Stimulated activated naive CD4-positive, alpha-beta T cell treated with Interleukin-2 at 50 U/mL for 16 hours (primary cell): ENCODE measurements at places on chromosomes 1 and 21.
A peak's percentile ranks its signal among the peaks of the same experiment; 100 is the strongest.

GRCh38 chr1:55867304-55867843 lies 652.2 kb upstream of the USP24 start:
- DNase-seq, result no peak

GRCh38 chr21:41363370-41364270 lies 1.8 kb downstream of the MX2 start:
- DNase-seq, result no peak

GRCh38 chr1:211267204-211267857 lies 8.2 kb downstream of the RCOR3 start:
- DNase-seq, result no peak

DNA sequence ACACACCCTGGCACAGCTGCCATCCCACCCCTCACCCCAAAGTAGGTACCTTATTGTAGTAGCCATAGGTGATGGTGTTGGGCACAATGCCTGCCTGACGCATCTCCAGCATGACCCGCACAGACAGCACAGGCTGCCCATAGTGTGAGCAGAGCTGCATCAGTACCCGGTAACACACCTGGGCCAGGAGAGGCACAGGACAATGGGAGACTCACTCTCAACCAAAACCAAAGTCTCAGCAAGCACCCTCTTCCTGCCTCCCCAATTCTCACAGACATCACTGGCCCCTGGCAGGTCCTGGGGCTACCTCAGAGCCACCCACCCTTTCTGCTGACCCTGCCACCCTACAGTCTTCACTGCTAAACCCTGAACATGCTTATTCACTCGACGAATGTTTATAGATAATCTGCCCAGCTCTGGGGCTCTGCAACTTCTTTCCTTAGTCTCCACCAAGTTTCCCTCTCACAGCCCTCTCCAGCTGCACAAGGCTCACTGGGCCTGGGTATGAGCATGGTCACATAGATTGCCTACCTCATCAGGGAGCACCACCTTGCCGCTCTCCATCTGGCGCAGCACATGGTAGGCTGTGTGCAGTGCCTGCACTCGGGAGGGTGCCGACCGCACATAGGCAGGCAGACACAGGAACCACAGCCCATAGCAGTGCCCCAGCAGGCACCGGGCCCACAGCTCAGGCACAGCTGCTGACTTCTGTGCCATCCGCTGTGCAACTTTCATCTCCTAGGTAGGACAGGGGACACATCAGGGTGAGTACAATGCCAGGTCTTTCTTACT lies 10.3 kb downstream of the DENND4B start:
- no peak for DNase-seq

GRCh38 chr1:53507116-53507820 lies 48.1 kb downstream of the DMRTB1 start:
- DNase-seq, result no peak

DNA sequence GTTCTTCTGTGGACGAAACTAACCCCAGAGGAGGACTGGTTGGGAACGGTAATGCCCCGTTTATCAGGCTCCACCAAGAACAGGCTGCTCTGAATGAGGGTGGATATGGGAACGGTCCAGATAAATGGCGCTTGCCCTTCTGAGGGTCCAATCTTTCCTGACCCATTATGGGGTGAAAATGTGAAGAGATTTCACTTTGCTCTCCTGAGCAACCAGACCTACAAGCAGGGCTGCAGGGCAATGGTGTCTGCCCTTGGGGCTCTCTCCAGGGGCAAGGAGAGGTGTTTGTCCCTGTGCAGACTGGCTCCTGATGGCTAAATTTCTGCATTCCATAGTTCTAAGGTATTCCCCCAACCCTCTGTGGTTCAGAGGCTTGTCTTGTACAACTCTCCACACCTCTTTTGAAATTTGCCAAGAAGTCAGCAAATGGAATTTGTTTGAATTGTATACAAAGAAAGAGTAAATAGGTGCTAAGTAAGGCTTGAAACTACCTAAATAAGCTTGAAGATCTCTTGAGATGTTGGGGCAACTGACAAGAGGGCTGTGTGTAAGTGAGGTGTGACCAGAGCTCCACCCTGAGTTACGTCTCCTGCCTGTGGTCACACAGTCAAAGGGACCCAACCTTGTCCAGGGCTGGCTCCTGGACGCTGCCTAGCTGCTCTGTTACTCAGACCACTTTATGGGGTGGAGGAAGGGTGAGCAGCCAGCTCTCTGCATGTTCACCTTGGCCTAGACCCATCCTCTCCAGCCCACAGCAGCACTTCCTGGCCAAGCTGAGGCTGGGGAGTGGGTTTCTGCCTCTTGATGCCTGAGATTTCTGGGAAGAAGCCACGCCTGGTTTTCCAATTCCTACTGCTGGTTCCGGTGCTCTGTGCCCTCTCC lies 24.8 kb downstream of the SLC2A1 start:
- DNase-seq, result no peak

DNA sequence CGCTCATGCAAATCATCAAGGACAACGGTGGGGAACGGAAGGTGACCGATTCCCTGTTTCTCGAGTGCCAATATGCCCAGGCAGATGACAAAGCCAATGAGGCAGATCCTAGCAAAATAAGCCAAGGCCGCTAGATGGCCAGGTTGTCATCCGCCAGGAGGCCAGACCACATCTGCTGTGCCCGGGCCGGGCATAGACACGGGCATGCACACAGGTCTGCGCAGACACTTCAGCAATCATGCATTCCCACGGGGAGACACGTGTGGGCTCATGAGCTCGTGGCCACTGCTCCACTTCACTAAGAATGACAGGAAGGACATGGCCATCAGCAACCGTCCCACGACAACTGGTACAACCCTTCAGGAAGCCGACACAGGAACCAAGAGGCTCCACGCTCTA lies 23.4 kb downstream of the WDR4 start:
- no peak for DNase-seq

- DNase-seq, result no peak
Measured at GRCh38 chr1:1609822-1610485, 5.3 kb upstream of the MIB2 start.

- no peak for DNase-seq
Measured at GRCh38 chr1:197773856-197774255, 1.4 kb downstream of the DENND1B start.

DNA sequence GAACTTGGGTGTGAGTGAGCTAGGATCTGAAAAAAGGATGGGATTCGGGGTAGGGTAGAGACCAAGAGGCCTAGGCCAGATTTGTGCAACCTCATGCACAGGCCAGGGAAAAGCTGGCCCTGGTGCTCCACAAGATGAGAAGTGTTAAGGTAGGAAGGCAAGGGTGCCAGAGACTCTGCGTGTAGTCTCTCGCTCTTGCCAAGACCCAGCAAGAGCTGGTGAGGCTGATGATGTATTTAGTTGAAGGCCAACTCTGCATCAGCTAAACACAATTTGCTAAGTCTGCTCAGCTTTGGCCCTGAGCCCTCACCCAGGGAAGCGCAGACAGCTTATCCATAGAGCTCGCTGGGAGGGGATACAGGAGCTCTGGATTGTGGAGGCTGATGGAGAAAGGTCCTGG lies 26.6 kb upstream of the SOX13 start:
- DNase-seq, result no peak

DNA sequence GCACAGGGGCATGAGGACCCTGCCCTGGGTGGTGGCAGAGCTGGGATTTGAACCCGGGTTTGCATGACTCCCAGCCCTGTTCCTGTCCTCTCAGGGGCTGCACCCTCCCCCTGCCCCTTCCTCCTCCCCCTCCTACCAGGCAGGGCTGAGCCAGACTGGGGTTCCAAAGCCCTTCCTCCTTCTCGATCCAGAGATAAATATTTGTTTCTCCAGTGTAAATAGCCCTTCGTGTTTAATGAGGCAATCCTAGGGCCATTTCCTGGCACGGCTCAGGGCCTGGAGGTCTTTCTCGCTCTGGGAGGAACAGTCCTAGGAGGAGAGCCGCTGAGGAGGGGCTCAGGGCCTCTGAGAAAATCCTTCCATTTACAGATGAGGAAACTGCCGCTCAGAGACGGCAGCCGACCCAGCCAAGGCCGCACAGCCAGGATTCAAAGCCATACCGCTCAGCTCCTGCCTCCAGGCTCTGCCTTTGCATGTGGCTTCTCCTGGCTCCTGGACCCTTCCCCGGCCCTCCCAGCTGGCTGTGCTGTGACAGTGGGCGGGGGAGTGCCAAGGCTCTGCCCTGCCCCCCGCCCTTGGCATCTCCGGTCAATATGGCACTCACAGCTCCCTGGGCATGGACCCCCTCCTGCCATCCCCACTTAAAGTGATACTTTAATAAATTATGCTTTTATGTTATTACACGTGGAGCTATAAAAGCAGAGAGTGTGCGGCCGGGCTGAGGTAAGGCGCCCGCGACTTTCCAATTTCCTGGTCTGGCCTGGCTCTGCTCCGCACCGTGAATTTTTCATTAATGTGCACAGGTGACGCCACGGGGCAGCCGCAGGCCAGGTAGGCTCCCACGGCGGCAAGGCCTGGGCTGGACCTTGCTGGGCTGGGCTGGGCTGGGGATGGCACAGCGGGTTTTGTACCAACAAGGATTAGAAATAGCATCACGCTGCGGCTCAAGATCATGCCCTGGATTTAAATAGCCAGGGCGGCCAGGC lies 114.7 kb upstream of the WNT4 start:
- no peak for DNase-seq

DNA sequence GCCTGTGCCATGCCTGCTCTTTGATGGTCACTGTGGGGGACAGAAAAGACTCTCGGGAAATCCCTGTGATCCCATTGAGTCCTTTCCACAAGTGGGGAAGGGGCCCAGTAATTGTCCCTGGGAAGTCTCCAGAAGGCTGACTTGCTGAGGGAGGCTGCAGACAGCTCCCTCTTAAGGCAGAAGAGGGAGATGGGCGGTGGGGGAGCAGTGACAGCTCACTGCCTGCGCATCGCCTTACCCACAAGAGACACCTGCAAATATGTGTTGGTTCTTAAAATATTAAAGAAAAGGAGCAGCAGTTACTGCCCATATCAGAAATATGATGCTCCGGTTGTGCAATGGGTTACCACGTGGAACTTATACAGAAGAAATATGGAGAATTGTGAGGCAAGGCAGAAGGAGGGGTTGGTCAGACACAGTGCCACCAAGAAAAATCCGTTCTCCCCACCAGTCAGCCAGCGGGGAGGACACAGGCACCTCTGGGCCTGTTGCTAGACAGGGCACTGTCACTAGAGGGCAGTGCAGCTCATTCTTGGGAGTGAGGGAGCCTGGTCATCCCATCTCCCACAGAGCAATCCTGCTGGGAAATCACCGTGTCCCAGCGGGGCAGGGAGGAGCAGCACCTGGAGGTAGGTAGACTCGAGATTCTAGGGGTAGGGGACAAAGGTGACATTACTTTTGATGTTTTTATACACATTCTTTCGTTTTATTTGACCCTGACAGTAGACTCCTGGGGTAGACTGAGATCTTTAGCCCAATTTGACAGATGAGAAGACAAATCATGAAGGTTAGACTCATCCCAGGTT lies 6.9 kb upstream of the CAMK1G start:
- DNase-seq, result peak; percentile 52
